ENCODE measurements at places on chromosomes 6 and 20. TPM values are rescaled to one million over a fixed set of nuclear protein-coding genes. Genes with fewer than 3 reads are reported as not detected.

Gene TREML2
- 1.4 TPM for total RNA-seq

Gene SLC17A9
- total RNA-seq = 2.4 TPM

Gene ANGPT4
- total RNA-seq = 0.67 TPM

Gene APOM
- total RNA-seq = 1.3 TPM

Gene ZNF341
- 3.9 TPM for total RNA-seq

Gene EPB41L1
- 61.9 TPM for total RNA-seq

Gene SLC13A3
- 2.1 TPM for total RNA-seq

Gene BAG2
- 8.0 TPM for total RNA-seq

Gene TRDN
- total RNA-seq = 0.11 TPM

Gene HLA-DRB5
- 1.1 TPM for total RNA-seq

Gene PACSIN1
- 0.17 TPM for total RNA-seq

Gene BPIFB1
- 445 TPM for total RNA-seq

Gene GGT7
- total RNA-seq = 14.6 TPM

Gene EDN1
- total RNA-seq = 112 TPM

Gene IMPG1
- total RNA-seq = not detected

Gene MACROD2
- total RNA-seq = 21.1 TPM

Gene C2
- 28.6 TPM for total RNA-seq

Gene GRIK2
- total RNA-seq = 1.2 TPM

Gene DBNDD2
- 61.1 TPM for total RNA-seq

Gene TAAR9
- total RNA-seq = not detected

Gene RNF217
- 58.6 TPM for total RNA-seq

Gene RBPJL
- 0.12 TPM for total RNA-seq

Gene GTSF1L
- not detected for total RNA-seq

Gene DOK5
- 3.1 TPM for total RNA-seq

Gene B3GAT2
- total RNA-seq = 0.65 TPM

Gene RSPO4
- 7.4 TPM for total RNA-seq

Gene GPR6
- total RNA-seq = not detected

Gene POU5F1
- total RNA-seq = 2.2 TPM

Gene PDE10A
- 6.2 TPM for total RNA-seq

Gene TNF
- total RNA-seq = 6.6 TPM

Gene TFAP2A
- 0.14 TPM for total RNA-seq

Gene NKX2-4
- not detected for total RNA-seq

Gene C6orf58
- not detected for total RNA-seq

Data from lung (tissue), 17 donors.